Progenitor cell of endocrine pancreas (in vitro differentiated cells): ENCODE measurements at places on chromosomes 6 and 20.

DNA sequence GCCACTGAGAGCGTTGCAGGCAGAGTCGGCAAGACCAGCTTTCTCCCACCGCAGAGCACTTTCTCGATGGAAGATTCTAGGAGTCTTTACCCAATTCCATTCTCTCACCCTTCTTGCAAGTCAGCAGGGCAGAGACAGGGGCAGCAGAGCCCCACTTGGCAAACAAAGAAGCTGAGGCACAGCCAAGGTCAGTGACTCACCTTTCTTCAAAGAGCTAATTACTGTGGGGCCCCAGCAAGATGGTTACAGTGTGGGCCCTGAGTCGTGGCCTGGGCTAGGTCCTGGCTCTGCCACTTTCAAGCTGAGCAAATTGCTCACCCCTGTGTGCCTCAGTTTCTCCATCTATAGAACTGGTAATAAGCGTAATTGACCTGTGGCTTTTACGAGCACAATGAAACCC, 277.0 kb downstream of the PREX1 start:
- no peak for DNase-seq

DNA sequence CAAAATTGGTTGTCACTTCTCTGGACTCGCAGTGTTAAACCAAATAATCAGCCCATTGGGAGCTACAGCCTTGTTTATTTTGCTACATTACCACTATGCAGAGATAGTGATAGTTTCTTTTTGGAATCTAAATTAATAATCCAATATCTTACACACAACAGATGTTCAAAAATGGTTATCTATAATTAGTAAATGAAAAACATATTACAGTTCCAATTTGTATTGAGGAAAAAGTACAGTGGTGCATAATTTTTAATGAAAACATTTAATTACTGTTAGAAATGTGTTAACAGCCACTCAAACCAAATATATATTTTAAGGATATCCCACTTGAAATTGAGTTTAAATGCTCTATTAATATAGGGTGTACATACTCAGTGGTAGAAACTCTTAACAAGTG, 327.3 kb upstream of the MARCKS start:
- no peak for DNase-seq

DNA sequence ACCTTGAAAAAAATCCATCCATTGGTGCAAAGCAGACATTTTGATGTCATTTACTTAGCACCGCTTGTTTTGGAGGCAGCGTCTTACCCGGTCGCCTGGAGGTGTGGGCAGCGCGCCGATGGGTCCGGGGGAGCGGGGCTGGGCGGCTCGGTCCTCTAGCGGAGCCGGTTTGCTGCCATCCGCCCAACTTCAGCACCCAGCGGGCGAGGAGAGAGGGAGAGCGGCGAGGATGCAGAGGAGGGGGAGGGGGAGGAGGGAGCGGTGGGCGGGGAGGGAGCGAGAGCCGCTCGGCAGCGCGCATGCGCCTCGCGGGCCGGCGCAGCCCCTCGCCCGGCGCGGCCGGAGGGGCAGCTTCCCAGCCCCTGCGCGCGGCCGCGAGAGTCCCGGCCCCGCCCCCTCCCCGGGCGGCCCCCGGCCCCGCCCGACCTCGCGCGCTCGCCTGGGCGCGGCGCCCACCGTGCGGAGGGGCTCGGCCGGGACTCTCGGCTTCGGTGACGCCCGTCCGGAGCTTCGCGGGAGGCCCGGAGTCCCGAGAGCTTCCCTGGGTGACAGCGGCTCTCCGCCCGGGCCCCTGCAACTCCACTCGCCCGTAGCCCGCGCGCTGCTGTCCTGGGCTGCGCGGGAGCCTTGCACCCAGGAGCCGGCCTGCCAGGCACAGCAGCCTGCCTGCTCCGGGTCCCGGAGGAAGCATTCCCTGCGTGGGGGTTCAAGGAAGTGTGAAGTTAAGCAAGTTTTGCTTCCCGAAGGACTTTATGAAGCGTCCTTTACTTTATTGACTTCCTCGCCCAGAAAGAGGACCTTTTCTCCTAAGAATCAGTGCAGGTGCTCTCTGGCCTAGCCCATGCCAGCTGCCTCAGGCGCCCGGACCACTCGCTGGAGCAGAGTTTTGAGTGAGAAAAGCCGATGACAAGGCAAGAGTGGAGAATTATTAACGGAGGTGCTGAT, at the start of gene RGS17:
Gene RGS17 (minus strand): TSS at position 246 of the 945 bp plus-strand sequence. CDS start 87,264 bp downstream, outside the sequence.
- DNase-seq = peak; percentile 64

- no peak for DNase-seq
These were observed 291.0 kb upstream of the PLCB4 start for GRCh38 chr20:8777911-8778310.
